ENCODE measurements at places on chromosomes 11 and 22.

GRCh38 chr11:113781682-113782081, 2.1 kb downstream of the CLDN25 start:
- DNase-seq, result no peak

DNA sequence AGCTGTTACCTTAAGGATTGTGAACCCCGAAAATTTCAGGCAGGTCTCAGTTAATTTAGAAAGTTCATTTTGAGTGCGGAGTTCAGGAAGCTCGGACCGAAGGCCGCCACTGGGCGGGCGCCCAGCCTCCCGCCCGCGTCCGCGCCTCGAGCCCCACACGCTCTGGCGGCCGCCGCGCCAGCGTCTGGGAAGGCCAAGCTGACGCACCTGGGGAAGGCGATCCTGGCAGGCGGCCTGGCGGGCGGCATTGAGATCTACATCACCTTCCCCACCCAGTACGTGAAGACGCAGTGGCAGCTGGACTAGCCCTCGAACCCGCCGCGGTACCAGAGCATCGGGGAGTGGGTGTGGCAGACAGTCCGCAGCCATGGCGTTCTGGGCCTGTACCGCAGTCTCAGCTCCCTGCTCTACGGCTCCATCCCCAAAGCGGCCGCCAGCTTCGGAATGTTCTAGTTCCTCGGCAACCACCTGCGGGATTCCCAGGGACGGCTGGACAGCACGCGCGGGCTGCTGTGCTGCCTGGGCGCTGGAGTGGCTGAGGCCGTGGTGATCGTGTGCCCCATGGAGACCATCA, 79.5 kb downstream of the CCDC83 start:
- DNase-seq, result no peak

DNA sequence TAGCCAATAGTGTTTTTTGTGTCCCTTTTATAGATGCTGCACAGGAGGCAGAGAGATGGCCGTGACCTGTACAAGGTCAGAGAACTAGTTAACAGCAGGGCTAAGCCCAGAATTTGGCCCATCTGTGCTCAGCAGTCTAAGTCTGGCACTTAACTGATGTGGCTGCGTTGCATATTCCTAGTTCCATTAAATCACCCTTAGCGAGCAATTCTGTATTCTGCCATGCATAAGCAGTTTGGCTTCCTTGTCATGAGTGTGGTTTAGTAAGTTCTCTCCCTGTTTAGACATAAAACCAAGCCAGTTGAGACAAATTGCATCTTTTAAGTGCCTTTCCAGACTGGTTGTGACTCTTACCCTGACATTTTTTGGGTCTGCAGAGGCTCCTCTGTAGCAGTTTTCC, 230.6 kb upstream of the TENM4 start:
- DNase-seq, result no peak

DNA sequence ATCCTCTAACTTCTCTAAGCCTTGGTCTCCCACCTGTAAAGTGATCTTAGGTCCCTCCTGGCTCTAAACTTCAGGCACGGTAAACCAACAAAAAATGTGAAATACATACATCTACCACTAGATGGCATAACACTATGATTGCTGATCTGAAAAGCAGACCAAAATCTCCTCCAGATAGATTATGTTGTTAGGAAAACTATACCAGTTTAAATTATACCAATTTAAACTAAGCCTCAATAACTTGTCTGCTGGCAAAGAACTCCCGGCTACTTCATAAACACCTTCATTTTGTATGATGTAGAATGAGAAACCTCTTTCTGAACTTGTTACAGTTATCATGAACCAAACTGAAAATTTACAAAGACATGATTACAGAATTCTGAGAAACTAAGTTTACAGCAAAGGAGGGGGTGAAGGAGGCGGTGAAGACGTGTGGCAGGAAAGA, 85.9 kb downstream of the SBF2 start:
- DNase-seq, result no peak

- no peak for DNase-seq
Observed at GRCh38 chr11:128925250-128925600, 17.4 kb downstream of the TP53AIP1 start.

GRCh38 chr11:37858398-37858797, 1260.4 kb upstream of the RAG2 start:
- DNase-seq, result no peak

- DNase-seq, result no peak
Observed at GRCh38 chr11:103326070-103326794, 217.0 kb downstream of the DYNC2H1 start.

GRCh38 chr22:40679249-40679963, at the start of gene MCHR1:
Gene MCHR1, plus strand, starts transcription at chr22:40679484. Its CDS starts 169 bp downstream, at chr22:40679653.
- no peak for DNase-seq

- DNase-seq, result no peak
Observed at GRCh38 chr11:58003591-58003990, 20.1 kb upstream of the OR9Q1 start.

DNA sequence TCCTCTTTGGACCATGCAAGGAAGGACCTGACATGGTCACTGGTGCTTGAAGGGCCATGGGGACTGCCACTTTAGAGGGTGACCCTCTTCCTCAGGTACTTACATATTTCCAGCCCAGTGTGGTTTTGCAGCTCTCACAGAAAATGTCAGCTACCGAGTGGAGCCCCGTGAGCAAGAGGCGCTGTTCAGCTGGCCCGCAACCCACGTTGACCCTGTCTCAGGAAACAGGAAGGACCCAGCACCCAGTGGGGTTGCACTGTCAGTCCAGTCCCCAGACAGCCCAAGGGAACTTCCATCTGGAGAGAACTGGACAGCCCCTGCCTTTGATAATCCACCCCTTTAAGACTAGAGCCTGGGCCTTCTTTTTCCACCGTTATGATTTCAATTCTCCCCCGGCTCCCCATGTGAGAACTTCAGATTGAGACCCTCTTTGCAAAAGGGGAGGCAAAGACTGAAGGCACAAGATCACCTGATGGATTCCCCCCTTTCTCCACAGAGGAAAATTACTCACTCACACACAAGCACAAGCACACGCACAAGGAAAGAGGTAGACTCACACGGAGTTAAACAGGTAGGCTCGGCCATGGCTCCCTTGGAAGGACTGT, 3.4 kb downstream of the YPEL4 start:
- DNase-seq, result no peak

GRCh38 chr22:45976254-45977002, 534 bp downstream of the WNT7B start:
- no peak for DNase-seq
